ENCODE measurements at places on chromosomes 1 and 21. TPM values are rescaled to one million over a fixed set of nuclear protein-coding genes. Genes with fewer than 3 reads are reported as not detected.

Gene CLEC20A
- polyA plus RNA-seq: 0.31 TPM

Gene CFAP74
- polyA plus RNA-seq: not detected

Gene TRIM45
- 1.9 TPM for polyA plus RNA-seq

Gene AUNIP
- polyA plus RNA-seq: 1.00 TPM

Gene REN
- polyA plus RNA-seq: not detected

Gene ANKRD45
- polyA plus RNA-seq: not detected

Gene LENEP
- not detected for polyA plus RNA-seq

Gene TRNP1
- polyA plus RNA-seq: 216 TPM

Gene GBP5
- 1.1 TPM for polyA plus RNA-seq

All from stomach (tissue), 19 donors.